Germinal center (tissue), 1 donor: ENCODE measurements at places on chromosomes 3 and 15.

DNA sequence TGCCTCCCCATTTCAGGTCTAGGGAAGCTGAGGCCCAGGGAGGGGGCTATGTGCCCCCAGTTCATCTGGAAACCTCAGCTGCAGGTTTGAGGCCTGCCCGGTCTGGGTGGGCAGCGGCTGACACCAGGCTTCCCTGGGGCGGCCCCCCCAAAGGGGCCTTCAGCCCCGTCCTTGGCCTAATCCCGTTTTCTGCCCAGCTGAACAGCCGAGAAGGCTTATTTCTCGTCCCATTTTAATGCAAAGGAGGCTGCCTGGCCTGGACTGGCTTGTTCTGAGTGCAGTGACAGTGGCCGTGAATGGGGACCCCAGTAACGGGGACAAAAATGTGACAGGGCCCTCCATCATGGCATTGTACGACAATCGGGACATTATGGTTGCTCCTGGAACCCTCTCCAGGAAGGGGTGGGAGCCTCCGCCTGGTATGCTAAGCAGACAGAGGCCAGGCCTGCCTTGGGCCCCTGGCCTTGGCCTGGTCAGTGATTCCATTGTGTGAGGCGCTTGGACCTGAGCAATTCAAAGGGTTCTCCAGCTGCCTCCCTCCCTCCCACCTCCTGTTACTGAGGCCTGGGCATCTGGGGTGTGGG, 93.9 kb downstream of the WNT7A start:
- DNase-seq, result no peak

GRCh38 chr3:65831733-65832425, 206.8 kb downstream of the MAGI1 start:
- DNase-seq, result no peak

DNA sequence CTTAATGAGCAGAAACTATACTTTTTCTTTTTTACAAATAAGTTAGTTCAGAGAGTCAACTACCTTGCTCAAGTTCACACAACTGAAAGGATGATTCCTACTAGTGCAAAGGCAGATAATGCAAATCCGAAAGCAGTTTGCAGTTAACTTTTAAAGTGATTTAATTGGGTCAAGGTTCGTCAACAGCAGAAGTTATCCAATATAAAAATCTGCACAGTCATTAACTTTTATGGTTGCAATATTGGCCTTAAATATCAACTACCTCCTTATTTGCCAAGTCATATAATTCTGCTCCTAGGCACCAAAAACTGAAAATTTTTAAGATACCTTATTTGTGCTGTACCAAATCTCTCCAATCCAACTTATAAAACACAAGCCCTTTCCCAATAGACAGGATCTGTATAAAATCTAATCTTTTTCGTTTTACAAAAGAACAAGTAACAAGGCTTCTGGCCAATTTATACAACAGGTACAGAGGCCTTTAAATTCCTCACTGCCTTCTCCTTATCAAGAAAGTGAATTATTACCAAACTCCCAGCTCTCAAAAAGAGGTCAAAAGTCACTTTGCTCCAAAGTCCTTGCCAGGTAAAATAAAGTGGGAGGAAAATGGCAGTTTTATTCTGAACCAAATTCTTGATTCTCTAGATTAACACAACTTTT, 416.6 kb upstream of the NECTIN3 start:
- no peak for DNase-seq

DNA sequence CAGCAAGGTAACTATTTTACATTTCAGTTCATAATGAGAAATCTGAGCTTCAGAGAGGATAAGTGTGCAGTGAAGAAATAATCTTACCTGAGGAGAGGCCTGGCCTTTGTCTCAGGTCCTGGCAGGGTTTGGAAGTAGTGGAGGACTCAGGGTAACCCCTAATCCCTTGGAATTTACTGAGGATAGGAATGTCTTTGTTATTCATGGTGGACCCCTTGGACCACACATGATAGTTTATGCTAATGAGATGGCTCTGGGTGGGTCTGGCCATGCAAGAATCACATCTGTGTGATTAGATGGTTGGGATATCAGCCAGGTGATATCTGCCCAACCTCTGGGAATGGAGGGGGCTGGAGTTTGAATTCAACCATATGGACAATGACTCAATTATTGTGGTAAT, 65.0 kb upstream of the DAZL start:
- no peak for DNase-seq

GRCh38 chr15:29968099-29968894, 114.5 kb upstream of the GOLGA8J start:
- DNase-seq, result no peak

- no peak for DNase-seq
Measured at GRCh38 chr3:37545479-37545878, 316.2 kb upstream of the CTDSPL start.

DNA sequence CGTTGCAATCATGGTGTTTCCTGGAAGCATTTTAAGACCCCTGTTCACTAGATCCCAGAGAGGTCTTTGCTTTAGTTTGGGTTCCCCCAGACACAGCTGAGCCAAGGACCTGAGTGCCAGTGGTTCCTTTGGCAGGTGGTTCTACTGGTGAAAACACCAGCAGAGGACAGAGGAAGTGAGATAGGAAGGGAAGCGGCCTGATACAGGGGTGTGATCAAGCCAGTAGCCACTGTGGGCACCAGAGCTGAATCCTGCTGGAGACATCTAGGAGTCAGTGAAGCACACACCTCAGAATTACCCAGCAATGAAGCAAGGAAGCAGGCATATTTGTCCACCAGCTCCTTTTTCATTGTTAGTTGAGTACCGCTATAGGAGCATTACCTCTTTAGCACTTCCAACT, 243.2 kb upstream of the NR2E3 start:
- no peak for DNase-seq

DNA sequence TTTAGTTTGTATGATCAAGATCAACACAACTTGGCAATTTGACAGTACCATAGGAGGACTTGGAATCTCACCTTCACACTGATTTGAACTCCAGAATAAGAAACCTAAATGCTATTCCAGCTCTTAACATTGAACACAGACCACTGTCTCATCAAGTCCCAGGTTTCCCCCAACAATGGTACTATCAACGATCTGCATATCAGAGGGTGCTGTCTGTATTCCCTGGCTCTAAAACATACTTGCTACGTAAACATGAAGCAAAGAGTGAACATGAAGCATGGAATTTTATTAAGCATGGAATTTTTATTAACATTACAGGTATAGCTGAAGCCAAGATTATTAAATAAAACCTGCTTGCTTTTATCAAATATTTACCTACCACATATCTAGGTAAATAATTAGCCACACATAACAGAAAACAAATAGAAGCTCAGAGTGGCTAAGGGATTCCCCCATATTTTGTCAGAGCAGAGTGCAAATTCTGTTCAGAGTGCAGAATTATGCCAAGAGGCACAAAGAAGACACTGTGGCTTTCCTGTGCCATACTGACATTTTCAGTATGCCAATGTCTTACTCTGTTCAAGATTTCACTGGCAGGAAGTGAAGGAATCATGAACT, 22.2 kb upstream of the RIOX2 start:
- no peak for DNase-seq
